Putamen (tissue), 1 donor: ENCODE measurements at places on chromosomes 6 and 20.

GRCh38 chr20:16308754-16309153 is 264.5 kb downstream of the KIF16B start:
- no peak for DNase-seq

- DNase-seq: no peak
These were observed 121.5 kb upstream of the MCHR2 start for GRCh38 chr6:100115407-100116101.

DNA sequence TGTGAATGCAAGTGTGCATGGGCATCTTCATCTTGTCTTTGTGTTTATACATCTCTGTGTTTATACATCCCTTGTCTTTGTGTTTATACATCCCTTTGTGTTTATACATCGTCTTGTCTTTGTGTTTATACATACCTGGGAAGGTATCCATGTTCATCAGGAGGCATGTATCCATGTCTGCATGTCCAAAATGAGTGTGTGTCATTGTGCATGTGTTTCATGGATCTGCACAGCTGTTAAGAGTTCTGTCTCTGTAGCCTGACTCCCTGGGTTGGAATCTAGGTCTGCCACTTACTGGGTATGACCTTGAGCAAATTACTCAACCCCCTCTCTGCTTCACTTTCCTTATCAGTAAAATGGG is 50.1 kb upstream of the SIRPA start:
- DNase-seq: no peak

DNA sequence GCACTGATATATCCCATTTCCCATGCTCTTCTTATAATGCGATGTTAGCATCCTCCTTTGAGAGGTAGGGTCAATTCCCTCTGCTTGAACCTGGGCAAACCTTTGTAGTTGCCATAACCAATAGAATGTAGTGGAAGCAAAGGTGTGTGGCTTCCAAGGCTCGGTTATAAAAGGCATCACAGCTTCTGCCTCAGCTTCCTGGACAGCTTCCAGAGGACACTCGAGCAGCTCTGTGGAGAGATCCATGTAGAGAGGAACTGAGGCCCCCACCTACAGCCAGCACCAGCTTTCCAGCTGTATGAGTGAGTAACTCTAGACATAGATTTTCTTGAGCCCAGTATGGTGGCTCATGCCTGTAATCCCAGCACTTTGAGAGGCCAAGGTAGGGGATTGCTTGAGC is 36.7 kb downstream of the FGD2 start:
- DNase-seq: no peak

GRCh38 chr6:151384151-151384550 is 7.2 kb downstream of the ZBTB2 start:
- DNase-seq: no peak

- DNase-seq: no peak
These were observed 929 bp upstream of the CENPB start for GRCh38 chr20:3787324-3788014.

GRCh38 chr20:36085686-36086267 is 68.8 kb upstream of the EPB41L1 start:
- DNase-seq: no peak

- no peak for DNase-seq
These were observed 145.4 kb downstream of the UST start for GRCh38 chr6:148892247-148892646.

DNA sequence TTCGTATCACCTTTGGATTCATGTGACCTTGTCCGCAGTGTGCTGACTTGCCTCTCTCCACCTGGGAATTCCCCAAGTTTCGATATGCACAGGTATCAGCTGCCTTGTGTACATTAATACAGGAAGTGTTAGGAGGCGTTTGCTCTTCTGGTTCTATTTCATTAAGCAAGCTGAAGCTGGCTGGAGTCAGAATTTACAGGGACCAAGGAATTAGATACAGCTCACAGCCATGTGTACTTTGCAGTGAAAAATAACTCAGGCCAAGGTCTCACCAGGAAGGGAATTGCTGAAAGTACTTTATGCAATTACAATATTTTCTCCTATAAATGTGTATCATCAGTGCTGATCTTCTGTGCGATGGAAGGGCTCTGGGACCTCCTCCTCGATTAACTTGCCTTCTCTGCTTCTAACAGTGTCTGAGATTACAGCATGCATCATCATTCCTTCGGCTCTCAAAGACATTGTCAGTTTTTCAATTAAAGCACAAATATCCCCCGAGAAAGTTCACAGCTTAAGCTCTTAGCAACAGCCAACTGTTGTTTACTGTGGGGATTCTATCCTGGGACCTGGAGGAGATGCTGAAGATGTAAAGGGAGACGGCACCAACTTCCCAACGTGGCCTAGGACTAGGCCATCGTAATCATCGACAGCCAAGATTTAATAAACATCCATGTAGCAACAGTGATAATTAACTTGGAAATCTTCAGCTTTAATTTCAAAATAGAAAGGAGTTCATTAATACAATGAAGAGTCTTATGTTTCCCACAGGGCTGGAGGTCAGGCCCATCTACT is 13.8 kb upstream of the TIAM2 start:
- no peak for DNase-seq

DNA sequence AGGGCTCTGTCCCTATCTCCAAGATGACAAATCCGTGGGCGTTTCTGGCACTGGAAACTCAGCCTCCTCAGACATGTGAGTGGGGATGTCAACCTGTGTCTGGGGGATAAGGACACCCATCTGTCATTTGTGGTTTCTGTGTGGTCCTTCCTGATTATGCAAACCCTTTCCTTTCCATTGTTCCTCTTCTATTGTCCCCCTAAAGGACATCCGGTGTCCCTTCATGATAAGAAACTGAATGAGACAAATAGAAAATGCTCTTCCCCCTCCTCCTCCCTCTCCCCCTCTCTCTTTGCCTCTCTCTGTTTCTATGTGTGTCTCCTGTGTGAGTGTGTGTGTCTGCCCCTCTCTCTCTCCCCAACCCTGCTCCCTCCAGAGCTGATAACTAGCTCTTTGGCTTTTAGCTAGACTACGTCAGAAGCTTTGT is 11.5 kb upstream of the GLP1R start:
- DNase-seq: no peak

- no peak for DNase-seq
These were observed 54.2 kb downstream of the RALY start for GRCh38 chr20:34047917-34048316.

DNA sequence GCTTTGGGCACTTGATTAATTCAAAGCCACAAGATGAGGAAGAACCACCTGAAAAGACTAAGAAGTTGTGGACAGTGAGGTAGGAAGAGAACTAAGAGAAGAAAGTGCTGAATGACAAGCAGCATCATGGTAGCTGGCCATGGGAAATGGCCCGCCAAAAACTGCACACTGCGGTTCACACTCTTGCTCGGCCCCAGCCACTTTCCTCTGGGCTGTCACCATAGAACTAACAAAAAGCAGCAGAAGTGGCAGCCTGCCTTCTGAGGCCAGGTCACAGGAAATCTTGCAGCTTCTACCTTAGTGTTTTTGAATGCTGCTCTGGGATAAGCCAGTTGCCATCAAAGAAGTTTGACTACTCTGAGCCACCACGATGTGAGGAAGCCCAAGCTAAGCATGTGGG is 34.8 kb upstream of the ZNFX1 start:
- no peak for DNase-seq

DNA sequence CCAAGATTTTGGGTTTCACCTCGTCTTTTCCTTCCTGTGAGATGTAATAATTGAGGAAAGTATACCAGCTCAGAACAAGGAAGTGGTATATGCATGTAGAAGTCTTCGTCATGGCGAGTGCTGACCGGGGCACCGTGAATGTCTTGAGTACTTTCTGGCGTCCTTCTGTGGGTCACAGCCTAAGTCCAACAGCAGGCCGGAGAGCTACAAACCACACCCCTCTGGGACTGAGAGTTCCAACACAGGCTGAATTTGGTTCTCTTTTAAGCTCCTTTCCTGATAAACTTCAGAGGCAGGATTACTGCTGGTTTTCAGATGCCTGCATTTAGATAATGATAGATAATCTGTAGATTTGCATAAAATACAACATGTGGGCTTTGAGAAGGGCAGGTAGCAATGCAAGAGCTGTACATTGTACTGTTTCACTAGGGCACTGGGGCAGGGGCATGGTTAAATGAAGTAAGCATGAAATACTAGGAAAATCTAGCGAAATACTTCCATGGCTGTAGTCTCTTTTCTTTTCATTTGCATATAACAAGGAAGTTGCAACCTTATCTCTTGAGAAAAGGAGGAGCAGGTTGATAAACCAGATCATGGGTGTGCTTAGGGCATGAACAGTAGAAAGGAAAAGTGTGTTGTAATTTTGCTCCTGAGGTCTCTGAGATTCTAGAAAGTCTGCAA is at the start of gene ADTRP:
TSS of gene ADTRP (minus strand) at position 156 of the 681 bp plus-strand sequence. CDS start at position 112, 44 bp downstream.
- DNase-seq: no peak

GRCh38 chr20:13174402-13174801 is 46.7 kb upstream of the ISM1 start:
- no peak for DNase-seq

GRCh38 chr6:144266091-144266649 is 19.0 kb upstream of the UTRN start:
- no peak for DNase-seq

DNA sequence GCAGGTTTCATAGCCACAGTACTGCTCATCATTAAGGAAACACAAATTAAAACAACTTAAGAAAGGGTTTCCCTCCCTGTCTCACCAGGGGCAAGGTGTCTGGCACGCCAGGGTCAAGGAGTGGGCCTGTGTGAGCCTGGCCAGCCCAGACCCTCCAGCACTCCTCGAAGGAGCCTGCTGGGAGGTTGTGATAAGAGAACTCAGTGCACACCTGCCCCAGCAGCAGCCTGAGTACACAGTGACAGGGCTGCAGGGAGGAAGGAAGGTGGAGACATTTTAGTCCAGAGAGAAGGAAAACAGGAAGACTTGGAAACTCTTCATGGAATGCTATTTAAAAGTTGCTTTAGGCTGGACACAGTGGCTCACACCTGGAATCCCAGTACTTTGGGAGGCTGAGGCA is 14.1 kb downstream of the NINL start:
- DNase-seq: no peak

DNA sequence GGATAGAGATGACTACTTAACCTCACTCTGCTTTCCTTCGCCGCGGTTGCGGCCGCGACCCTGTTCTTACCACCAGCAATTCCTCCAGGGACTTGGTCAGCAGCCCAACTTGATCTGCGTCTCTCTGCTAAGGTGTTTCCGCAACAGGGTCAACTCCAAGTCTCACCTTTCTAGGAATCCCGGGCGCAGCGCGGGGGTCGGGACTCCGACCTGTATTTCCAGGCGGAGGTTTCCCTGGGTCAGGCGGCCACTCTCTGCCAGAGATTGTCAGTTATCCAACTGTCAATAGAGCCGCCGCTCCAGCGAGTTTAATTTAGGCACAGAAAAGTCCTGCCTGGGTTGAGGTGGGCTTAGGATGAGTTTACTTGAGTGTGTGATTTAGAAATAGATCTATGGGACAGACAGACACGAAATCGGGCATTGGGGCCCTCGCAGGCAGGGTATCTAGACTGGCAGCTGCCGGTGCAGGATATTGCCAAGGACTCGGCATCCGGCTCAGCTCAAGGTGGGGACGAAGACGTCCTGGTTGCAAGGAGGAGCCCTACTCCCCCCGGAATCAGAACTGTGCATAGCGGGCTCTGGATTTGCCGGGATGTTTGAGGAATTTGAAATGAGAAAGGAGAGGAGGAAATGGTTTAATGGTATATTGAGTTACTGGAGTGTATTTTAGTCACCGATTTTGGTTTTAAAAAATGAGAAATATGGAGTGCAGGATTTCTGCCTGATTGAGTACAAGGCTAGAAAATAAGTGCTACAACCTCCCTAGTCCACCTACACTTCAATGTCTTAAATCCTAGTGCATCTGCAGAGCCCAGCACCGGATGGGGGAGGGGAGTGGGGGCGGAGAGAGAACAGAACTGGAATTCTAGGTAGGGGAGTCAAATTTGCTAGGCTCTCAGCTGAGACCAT is 23.7 kb downstream of the POM121L2 start:
- no peak for DNase-seq

DNA sequence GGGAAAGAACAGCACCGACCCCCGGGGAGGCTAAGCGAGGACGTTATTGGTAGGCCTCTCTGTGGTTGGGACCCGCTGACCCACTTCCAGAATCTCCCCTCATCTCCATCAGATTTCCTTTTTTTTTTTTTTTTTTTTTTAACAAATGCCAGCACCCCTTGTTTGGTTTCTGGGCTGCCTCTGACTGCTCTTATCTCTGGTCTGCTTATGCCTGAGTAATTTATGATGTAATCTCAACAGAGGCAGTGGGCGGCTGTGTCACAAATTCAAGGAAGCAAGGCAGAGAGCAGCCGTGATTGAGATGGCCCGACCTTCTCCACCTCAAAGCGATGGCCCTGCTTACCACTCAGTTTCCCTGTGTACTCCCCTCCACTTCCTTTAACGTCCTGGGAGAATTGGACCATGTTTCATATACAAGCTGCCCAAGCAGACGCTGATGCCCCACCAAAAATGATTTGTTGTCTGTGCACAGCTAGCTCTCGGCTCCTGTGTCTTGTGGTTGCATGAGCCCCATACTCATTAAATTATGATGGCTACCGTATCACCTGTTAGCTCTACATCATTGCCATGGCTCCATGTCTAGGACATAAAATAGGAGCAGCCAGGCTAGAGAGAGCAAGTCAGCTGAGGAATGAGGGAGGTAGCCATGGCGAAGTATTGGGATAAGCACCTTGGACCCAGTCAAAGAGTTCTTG is 98.1 kb downstream of the ZNF217 start:
- no peak for DNase-seq

- no peak for DNase-seq
These were observed 457.1 kb downstream of the HACE1 start for GRCh38 chr6:104402572-104402971.

GRCh38 chr6:144292372-144292771 is 7.2 kb downstream of the UTRN start:
- DNase-seq: no peak

DNA sequence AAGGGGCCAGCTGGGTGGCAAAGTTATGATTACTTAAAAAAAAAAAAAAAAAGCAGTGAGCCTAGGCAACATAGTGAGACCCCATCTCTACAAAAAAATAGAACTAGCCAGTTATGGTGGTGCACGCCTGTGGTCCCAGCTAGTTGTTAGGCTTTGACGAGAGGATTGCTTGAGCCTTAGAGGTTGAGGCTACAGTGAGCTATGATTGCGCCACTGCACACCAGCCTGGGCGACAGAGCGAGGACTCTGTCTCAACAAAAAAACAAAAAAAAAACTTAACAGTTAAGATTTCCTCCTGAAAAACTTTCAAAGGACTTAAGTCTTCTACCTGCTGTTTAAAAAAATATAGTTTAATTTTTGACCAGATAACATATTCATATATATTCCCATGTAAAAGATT is 2.4 kb downstream of the GTSF1L start:
- DNase-seq: no peak

GRCh38 chr20:39019805-39020325 is 57.7 kb downstream of the DHX35 start:
- no peak for DNase-seq

DNA sequence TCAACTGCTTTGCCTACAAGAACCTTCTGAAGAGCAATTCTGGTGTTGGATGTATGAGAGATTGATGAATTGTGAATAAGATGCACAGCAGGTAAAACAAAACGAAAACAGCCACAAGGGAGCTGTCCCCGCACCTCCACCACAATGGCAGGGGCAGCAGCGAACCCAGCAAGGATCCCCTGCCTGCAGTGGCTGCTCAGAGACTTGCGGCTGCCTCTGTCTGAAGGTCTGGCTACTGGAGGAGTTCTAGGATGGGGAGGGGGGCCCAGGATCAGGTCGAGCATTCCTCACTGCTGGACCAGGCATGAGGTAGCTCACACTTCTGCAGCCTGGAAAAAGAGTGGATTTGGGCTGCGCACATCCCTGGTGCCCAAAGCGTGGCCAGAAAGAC is 523.5 kb downstream of the CDH26 start:
- no peak for DNase-seq
